ENCODE measurements at places on chromosomes 6 and 20.

DNA sequence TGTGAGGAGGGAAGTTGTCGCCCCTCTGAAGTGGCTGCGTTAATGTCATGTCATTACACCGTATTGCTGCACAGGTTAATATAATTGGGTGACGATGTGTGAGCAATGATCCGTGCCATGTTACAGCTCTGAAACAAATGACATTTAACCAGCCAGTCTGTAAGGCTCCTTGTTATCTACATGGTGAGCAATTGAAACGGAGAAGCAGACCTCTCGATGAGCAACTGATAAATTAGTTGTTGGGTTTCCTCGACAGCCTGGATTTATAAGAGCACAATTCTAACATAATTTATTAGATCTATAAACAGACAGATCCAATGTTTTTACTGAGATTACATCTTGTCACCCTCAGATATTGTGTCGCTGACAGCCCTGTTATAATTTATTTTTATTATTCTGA is 49.9 kb upstream of the MAFB start:
- no peak for DNase-seq

DNA sequence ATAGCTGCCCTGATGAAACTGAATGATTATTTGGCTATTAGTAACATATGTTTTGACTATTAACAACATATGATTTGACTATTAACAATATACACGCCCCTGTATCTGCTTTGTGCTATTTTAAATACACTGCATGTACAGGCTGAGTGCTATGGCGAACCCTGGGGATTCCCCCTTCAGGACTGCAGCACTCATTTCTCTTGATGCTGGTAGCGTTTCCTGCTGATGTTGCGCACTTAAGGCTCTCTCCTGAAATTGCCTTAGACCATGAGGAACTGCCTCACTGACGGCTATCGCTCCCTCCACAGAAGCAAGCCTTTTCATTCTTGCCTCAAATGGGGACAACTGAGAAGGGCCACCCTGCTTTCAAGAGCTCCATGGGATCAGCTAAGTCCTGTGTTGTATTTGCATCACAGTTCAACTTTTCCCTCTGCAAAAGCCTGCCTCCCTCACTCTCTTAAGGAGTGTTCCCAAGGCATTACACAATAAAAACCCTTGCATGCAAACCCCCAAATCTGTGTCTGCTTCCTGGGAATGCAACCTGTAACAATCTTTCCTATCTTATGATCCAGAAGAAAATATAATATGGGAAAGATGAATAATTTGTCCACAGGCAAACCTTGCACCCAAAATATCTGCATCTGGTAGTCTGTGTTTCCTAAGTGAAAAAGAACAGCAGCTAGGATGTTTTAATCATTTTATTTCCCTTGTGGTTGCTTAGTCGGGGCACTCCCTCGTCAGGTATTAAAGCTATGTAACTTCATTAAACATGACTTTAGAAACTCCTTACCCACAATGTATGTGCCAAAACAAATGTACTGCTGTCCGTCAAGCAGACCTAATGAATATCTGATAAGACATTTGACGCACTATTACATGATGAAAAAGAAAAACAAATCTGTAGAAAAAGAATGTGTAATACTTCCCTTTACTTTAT is 456.4 kb downstream of the COL12A1 start:
- no peak for DNase-seq

GRCh38 chr6:4281341-4282293 is 146.2 kb upstream of the ECI2 start:
- DNase-seq, result peak; percentile 3

GRCh38 chr6:42301986-42302385 is 84.3 kb upstream of the MRPS10 start:
- no peak for DNase-seq

DNA sequence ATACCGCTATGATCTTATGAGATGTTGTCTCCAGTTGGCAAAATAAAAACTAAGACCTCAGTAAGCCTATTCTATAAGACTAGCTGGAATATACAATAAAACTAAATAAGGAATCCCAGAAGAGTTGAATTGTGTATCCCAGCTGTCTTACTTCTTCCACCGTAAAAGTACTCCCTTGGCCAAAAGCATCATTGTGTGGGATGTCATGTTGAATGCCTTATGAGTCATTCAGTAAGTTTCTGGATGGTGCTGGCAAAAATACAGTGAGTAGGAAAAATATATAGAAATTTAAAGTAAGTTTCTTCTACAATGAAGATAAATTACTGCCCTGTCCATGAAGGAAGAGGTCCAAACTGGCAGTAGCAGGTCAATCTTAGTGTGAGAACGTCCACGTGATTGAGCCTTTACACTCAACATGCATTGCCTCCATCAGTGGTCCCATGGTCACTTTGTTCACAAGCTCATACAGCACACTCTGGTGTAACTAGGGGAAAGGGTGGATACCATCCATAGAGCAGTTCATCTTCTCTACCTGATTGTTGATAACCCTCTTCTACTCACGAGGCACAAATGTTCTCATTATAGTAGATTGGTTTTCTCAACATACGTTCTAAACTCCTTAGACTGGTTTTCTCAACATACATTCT is 13.7 kb upstream of the ZNF318 start:
- DNase-seq, result no peak

GRCh38 chr6:90118581-90118980 is 178.1 kb downstream of the BACH2 start:
- no peak for DNase-seq

- DNase-seq, result no peak
Measured at GRCh38 chr20:9490631-9491030, 23.8 kb upstream of the LAMP5 start.

DNA sequence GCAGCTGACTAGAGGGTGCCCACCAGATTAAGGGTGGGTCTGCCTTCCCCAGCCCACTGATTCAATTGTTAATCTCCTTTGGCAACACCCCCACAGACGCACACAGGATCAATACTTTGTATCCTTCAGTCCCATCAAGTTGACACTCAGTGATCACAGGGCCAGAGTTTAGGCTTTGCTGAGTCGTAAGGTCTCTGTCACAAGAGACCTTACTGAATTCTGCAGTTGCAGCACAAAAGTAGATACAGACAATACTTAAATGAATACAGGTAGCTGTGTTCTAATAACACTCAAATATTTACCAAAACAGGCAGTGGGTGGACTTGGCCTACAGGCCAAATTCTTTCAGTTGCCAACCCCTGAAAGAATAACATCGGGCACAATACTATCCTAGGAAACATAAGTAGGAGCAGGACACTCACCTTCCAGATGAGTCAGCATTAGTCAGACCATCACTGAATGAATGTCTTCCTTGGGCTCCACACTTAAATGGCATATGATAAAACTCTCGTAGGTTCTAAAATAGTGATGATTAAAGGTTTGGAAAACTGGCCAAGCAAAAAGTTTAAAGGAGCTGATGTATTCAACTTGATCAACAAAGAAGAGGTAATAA is 190.0 kb downstream of the UBE3D start:
- DNase-seq, result no peak

DNA sequence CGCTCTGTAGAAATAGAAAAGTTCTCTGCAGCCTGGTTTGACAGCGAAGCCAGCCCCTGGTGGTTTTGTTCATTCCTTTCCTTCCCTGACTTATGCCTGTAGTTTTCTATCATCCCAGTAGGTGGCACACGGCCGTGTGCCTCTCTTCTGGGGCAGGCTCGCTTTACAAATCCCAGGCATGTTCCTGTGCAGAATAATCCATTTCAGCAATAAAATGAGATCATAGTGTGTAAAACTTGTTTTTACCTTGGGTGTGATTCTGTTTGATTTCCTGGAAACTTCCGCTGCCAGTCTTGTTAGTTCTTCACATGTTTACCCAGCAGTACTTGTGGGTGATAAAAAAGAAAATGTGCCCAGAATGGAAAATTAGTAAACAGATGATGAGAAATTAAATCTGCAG is 7.4 kb upstream of the INSM1 start:
- no peak for DNase-seq

GRCh38 chr20:62734326-62734725 is 25.7 kb downstream of the NTSR1 start:
- no peak for DNase-seq

DNA sequence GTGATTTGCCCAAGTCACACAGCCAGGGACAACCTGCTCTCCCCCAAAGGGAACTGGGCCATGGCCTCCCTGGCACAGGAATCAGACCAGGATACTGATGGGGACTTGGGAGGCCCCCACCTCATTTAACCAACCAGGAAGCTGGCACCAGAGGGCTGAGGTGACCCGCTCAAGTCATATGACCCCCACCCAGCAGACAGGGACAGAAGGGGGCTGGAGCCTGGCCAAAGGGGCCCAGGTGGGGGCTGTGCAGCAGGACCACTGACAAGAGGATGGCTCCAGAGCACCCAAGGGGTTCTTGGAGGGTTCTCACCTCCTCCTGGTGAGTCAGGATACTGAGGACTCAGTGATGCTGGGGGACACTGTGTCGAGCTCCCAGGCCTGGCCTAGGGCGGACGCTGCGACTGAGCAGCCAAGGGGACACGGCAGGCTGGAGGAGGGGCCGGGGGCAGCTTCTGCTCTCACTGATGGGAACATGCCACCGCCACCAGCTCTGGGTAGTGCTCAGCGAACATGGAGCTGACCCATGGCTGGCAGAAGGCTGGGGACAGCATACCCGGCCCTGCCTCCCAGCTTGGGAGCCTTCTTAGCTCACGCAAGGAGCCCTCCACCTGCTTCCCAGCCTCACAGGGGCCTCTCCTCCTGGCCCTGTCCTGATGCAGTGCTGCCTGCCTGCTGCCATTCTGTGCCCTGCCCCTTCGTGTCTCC is 1.2 kb downstream of the CST7 start:
- DNase-seq, result no peak

- DNase-seq, result no peak
Measured at GRCh38 chr20:3592931-3593330, 70.3 kb downstream of the GFRA4 start.

- DNase-seq, result no peak
Measured at GRCh38 chr6:37741757-37742400, 44.2 kb upstream of the MDGA1 start.

GRCh38 chr6:3535776-3536435 is 79.1 kb upstream of the SLC22A23 start:
- DNase-seq, result no peak

DNA sequence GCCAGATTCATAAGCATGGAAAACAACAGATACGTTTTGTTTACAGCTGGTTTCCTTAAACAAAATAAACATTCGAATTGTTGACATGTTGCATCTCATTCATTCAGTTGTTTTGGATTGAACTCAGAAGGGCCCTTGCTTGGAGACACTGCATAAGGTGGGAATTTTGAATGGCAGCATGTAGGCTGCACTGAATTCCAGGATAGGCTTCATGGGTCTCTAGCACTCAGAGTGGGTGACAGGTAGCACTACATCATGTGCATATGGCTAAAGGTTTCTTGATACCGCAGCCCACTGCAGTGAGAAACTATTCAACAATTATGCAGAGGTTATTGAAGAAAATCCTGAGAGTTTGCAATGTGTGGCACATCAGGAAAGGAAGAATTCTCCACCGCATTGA is 1.6 kb downstream of the BEND6 start:
- DNase-seq, result no peak

DNA sequence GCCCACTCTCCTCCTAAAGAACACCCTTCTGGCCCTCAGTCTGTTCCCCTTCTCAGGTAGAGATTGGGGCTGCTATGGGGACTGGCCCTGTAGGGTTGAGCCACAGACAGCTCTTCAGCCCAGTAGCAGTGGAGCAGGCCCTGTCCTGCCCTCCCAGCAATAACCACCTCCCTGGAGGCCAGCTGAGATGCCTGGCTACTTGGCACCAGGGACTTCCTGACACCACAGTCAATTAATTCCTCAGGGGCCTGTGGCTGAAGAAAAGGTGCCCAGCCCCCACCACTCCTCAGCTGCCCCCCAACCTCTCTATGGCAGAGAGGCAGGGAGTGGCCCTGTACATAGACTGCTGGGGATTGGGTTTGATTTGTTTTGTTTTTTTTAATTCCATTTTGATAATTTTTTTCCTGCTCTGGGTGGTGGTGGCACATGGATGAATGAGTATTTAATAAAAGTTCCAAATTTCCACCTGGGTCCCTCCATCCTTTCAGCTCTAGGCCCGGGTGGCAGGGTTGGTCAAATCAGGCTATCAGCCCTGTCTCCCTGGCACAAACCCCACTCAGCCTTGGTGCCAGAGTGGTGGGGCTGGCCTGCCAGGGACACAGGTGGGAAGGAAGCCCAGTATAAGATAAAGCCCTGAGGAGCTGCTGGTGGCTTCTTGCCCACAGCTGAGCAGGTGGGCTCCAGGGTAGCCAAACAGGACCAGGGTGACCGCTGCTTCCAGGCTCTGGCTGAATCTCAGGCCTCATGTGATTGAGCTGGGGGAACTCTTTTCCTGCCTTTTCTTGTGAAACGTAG is 1.9 kb upstream of the DEF6 start:
- DNase-seq, result no peak

GRCh38 chr6:43123461-43124314 is 47.4 kb upstream of the SRF start:
- no peak for DNase-seq

DNA sequence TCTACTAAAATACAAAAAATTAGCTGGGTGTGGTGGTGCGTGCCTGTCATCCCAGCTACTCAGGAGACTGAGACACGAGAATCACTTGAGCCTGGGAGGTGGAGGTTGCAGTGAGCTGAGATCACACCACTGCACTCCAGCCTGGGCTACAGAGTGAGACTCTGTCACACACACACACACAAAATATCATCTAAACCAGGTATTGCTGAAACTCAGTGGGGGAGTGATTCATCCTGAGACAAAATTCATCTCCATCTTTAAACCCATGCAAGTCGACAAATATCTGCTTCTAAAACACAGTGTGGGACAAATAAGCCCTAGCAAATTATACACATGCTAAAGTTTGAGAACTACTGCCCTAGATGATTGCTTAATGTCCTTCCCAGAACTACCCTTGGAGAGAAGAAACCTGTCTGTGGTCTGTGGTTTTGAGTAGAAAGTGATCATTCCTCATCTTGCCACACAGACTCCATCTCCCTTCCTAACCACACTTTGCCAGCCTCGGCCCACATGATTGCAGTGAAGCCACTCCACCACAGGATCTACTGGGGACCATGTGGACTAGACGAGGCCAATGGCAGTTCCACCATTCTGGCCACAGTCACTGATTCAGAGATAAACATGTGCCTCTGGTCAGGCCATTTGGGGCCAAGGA is 130.3 kb downstream of the OPRM1 start:
- peak; percentile 33 for DNase-seq

DNA sequence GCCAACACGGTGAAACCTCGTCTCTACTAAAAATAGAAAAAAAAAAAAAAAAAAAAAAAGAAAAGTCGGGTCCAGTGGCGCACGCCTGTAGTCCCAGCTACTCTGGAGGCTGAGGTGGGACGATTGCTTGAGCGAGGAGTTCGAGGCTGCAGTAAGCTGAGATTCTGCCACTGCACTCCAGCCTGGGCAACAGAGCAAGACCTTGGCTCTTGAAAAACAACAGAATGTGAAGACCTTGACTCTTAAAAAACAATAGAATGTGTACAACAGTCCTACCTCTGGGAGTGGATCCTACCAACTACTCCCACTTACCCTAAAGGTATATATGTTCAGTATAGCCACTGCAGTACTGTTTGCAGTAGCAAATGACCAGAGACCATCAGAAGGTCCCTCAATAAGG is 15.1 kb downstream of the KIF3B start:
- no peak for DNase-seq

- peak; percentile 48 for DNase-seq
Measured at GRCh38 chr20:44780226-44780625, 30.1 kb downstream of the RIMS4 start.

Measured in stimulated activated CD4-positive, alpha-beta T cell treated with anti-CD3 and anti-CD28 coated beads, Interleukin-2, amount 100 ng/mL, for 48 hours (primary cell).